Stimulated activated CD8-positive, alpha-beta memory T cell treated with anti-CD3 and anti-CD28 coated beads, Interleukin-12 subunit alpha, Interleukin-12 subunit beta, amount 100 ng/mL, for 4 hours (primary cell): ENCODE measurements at places on chromosomes 3 and 15.
A peak's percentile ranks its signal among the peaks of the same experiment; 100 is the strongest.

- peak; percentile 63 for DNase-seq
Observed at GRCh38 chr3:53160660-53161449, at the start of gene PRKCD. TSS of gene PRKCD (plus strand) at chr3:53161209. CDS start at chr3:53178423, 17,214 bp downstream.

GRCh38 chr3:185540695-185541094 is 11.7 kb downstream of the LIPH start:
- no peak for DNase-seq

DNA sequence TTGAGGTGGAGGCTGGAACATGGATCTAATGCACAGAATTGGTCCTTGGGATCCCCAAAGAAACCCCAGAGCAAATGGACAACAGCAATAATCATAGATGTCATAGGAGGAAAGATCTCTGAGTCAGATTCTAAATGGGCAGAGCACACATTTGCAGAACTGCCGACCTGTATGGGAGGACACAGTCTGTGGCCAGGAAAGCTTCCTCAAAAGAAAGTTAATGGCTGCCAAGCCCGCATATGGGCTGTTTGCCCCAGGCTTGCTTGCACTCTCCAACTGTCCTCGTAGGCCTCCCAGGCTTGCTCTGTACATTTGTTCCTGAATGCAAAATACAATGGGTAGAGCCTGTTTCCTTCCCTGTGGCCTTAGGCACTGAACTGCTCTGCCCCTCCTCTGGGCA is 102.0 kb upstream of the PLXNA1 start:
- DNase-seq: no peak

DNA sequence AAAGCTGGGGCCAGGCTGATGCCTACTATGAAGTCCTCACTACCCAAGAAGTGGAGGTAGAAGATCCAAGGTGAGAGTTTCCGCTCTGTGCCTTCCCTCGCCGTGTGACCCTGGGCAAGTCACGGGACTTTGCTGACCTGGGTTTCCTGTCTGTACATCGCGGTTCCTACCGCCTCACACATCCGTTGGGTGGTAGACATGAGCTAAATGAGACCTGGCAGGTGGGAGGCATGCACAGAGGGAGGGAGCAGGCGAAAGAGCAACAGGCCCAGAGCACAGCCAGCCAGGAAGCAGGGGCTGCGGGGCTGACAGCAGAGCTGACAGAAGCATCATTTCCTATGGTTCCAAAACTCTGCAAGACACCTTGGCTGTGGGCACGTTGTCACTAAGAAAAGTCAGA is 157.3 kb upstream of the BHLHE40 start:
- DNase-seq: peak; percentile 68

DNA sequence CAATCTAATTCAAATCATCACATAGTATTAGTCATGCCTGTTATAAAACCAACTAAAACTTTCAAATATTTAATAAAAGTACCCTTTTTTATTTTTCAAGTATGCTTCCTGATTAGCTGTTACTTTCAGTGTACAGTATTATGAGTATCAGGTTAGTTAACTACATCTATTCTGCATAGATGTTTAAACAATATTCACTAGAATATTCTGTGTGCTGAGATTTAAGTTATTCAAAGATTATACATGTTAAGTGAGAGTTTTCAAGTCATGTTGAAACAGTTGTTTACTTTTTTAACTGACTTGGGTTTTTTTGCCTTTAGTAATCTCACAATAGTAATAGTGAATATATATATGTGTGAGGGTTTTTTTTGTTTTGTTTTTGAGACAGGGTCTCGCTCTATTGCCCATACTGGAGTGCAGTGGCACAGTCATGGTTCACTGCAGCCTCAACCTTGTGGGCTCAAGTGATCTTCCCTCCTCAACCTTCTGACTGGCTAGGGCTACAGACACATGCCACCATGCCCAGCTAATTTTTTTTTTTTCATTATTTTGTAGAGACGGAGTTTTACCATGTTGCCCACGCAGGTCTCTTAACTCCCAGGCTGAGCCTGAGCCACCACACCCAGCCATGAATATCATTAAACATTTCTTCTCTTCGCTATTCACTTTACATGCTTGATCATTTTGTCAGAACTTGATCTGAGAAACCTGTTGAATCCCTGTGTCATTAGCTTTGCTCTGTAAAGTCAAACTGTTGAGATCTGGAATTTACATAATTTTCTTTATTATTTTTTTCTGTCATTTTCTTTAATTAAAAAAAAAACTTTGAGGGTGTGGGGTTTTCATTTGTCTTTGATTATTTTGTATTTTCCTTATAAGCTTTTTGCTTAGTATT is 286.2 kb upstream of the UBE2E1 start:
- no peak for DNase-seq

GRCh38 chr3:172140499-172141391 is 101.4 kb downstream of the FNDC3B start:
- no peak for DNase-seq

- no peak for DNase-seq
Observed at GRCh38 chr3:188076176-188076575, 77.8 kb upstream of the LPP start.

DNA sequence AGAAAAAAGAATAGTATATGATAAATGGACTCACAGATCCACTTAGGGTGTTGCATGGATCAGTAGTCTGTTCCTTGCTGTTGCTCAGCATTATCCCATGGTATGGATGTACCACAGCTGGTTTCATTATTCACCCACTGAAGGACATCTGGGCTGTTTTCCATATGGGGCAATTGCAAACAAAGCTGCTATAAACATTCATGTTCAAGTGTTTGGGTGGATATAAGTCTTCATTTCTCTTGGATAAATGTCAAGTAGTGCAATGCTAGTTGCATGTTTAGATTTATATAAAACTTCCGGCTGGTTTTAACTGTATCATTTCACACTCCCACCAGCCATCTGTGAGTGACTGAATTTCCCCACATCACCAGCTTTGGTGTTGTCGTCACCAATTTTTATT is 137.7 kb downstream of the ASB7 start:
- DNase-seq: no peak

DNA sequence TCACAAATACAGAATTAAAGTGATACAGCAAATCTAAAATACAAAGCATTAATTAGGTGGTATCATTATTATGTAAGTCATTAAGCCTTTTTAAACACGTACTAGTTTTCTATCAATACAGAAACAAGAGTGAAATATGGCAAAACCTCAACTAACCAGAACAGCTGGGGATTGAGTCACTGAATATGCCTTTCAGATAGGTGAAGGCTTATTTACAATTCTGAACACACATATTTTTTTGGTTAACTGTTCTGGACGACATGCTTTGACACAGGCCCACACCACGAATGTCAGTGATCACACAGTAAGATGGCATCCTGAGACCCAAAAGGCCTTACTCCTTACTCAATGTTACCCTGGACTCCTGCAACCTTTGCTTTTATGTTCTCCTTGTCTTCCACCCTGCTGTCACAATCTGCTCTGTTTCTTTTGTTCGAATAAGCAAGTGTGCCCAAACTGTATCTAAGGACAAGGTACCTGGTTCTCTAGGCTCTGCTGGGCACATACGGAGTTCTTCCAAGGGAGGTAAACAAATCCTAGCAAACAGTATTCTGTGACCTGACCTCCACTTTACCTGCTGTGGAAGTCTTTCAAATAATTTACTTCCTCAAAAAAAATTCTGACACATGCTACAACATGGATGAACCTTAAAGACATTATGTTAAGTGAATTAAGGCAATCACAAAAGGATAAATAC is 7.0 kb downstream of the SFMBT1 start:
- no peak for DNase-seq

GRCh38 chr15:60809375-60809774 is 330.4 kb upstream of the ICE2 start:
- DNase-seq: no peak

DNA sequence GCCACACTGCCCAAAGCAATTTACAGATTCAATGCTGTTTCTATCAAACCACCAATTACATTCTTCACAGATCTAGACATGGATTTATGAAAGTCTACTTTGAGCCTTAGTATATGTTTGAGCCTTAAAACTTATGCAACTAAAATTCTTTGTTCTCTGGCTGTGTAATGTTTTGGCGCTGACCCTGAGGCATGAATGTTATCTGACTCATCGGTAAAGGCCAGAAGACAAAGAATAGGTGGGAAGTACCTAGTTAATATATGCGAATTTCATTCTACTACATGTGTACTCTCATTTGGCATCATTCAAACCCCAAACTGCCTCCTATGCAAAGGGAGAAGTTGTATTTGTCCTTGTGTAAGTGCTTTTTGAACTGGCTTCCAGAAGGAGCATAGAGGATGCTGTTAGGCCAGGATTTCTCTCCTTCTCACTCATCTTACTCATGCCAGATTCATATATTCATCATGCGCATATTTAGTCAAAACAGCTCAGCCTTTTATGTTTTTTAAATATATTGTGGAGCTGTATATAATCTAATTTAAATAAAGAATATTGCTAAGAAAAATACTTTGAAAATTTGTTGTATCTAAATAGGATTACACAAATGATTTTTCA is 204.2 kb downstream of the NFKBIZ start:
- no peak for DNase-seq

DNA sequence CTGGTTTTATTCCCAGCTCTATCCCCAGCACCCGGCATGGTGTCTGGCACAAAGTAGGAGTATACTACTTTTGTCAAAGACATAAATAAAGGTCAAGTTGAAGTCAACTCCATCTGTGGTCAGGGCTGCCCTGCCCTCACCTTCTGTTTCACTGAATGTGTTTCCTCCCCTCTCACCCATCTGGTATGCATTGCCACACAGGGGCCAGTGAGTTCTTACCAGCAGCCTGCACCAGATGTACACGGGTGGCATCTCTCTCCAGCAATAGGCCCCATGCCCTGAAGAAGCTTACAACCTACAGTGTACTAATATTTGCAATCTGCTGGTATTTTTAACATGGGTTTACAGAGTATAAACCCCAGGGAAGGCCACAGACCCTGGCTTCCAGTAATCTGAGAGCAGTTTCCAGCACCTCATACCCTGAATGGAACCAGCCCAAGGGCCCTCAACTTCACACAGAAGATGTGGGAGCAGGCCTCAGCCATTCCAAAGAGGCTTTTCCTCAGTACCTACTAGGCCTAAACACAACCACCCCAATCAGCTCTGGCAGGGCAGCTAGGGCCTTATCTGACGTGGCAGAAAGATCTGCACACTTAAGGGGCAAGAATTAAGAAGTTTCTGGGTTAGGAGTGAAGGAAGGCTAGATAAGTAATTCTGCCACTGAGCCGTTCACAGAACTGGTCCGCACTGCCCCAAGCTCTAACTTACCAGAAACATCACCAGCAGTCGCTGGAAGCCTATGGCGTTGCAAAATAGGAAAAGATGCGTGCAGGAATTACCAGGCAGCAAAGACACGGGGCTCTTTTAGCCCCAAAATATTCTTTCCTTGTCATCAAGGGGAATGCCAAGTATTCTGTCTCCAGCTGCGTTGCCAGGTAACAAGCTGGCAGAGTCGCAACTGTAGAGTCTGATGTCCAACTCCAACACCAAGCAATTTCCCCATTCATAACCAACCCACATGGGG is 2.1 kb downstream of the IDH2 start:
- DNase-seq: no peak

- no peak for DNase-seq
Observed at GRCh38 chr15:40435710-40436089, 5.1 kb upstream of the BAHD1 start.

GRCh38 chr15:73683777-73684580 is at the start of gene CD276:
TSS of gene CD276 (plus strand) at chr15:73684383. CDS start at chr15:73699640, 15,257 bp downstream.
- no peak for DNase-seq

GRCh38 chr3:52052831-52053306 is 3.5 kb downstream of the DUSP7 start:
- peak; percentile 11 for DNase-seq

- no peak for DNase-seq
Observed at GRCh38 chr15:80272987-80273386, 21.0 kb upstream of the CTXND1 start.

GRCh38 chr3:179971280-179971679 is 65.5 kb downstream of the PEX5L start:
- DNase-seq: no peak

DNA sequence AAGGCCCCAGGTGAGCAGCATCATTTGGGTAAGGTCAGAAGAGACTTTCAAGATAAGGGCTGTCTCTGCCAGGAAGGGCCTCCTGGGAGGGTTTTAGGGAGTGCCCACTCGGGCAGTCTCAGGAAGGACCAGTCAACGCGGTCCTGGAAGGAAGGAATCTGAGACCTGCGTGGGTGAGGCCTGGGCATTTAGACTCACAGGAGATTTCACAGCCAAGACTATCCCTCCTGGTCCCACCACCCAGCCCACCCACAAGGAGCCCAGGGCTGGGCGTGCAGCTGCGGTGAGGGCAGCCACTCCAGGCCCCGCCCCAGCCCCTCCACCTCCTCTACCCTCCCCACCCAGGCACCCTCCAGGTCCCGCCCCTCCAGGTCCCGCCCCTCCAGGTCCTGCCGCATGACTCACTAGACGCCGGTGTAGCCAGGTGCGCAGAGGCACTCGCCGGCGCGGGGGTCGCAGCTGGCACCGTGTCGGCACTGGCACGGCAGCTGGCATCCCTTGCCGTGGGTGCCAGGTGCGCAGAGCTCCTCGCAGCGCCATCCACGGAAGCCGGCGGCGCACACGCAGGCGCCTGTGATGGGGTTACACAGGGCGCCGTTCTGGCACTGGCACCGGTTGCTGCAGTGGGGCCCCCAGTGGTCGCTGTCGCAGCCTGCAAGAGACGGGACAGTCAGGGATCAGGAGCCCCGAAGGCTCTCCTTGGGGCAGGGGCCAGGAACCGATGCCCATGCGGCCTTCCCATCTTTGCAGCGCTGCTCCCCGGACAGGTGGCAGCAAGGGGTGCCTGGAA is 112.7 kb downstream of the RAB11A start:
- DNase-seq: peak; percentile 59

- DNase-seq: peak; percentile 22
Observed at GRCh38 chr3:97719156-97719821, 45.3 kb upstream of the ARL6 start.

- DNase-seq: no peak
Observed at GRCh38 chr15:72116731-72117485, 1.0 kb downstream of the MYO9A start.

DNA sequence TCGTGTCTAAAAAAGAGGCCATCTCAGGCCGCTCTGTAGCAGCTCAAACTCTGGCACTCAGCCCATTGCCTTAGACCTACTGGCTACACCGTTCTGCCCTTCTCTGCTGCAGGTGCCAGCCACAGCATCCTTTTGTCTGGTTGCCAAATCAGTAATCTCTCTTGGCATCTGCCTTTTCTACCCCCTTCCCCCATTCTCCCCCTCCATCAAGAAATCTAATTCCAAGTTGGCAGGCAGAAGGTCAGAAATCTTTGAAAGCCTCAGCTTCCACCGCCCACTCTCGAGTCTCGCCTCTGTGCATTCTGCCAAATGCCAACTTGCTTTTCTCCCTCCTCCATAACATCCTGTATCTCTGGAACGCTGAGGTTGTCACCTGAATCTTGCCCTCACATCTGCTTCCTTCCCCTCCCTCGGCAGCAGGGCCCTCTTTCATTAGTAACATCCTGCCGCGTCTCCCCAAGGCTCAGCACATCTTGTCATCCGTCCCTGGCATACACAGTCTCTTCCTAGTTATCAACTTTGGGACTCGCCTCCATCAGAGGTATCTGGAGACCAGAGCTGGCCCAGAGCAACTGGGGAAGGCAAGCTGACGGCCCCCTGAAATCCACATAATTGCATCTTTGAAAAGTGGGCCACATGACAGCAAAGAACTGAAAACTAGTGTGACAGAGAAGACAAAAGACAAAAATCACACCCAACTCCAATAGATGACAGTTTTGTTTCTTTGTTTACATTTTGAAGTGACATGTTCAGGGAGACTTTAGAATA is 312.0 kb upstream of the CCDC54 start:
- no peak for DNase-seq

GRCh38 chr3:169771497-169772304 is 1.5 kb upstream of the MYNN start:
- no peak for DNase-seq

- DNase-seq: no peak
Observed at GRCh38 chr3:72058493-72059081, 273.6 kb upstream of the PROK2 start.
